ENCODE measurements at places on chromosomes 2 and 18. TPM values are rescaled to one million over a fixed set of nuclear protein-coding genes. Genes with fewer than 3 reads are reported as not detected.

The SNTG2 gene
- not detected for total RNA-seq

The SLC9A4 gene
- not detected for total RNA-seq

The NAT8 gene
- not detected for total RNA-seq

The DLX2 gene
- total RNA-seq, result under 0.01 TPM

The COLEC12 gene
- 0.73 TPM for total RNA-seq

The IL1F10 gene
- not detected for total RNA-seq
